Amygdala (tissue), 56 donors: ENCODE measurements at places on chromosomes 7 and 10.

GRCh38 chr10:28564905-28565304 lies 32.0 kb downstream of the WAC start:
- DNase-seq, result no peak

- DNase-seq, result no peak
Observed at GRCh38 chr10:18822156-18822555, 162.9 kb downstream of the ARL5B start.

DNA sequence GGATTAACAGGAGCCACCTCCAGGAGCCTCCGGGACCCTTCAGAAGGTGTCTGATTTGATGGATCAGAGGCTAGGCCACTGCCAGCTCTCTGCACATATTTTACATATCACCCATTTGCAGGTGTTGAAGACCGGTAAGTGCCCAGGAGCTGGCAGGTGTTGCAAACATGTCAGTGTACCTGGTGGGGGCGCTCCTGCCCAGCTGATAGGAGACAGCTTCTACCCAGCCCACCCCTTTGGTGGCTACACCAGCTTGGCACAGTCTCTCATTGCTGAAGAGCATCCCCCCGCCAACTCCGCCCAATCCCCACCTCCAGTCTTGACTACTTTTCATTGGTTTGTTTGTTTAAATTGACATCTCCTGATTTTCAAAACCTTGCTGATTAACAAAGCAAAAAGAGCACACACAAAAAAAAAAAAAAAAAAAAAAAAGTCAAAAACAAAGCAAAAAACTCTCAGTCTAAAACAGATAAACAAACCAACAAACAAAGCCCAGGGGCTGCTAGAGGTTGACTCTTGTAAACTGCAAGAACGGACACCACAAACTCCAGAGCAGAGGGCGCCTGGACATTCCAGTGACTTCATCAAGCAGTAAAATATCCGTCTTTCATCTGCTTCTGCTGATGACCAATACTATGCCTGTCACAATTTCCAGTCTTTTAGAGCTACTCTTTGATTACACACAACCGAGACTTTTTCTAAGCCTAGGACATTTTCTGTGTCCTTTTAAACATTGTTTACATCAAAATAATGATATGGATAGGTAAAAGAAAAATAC lies 275.3 kb downstream of the NRG3 start:
- peak; percentile 31 for DNase-seq

GRCh38 chr10:6416892-6417512 lies 163.1 kb downstream of the PRKCQ start:
- DNase-seq, result no peak

DNA sequence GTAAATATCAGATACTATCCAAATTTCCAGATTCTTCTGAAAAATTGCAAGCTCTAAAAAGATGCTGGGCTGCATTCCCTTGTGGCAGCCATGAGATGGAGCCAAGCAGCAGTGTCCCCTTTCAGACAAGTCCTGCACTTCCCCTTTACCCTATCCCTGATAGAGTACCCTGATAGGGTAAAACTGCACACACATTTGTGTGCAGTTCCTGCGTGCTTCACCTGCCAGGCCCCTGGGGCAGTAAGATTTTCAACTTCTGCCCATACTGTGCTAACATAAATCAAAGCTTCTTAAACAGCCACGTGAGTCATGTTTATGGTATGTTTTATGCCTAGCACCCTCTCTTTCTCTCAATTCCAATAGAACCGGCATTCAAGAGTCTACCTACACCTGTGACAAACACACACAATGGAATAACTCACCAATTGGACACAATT lies 52.2 kb downstream of the IFIT5 start:
- no peak for DNase-seq

DNA sequence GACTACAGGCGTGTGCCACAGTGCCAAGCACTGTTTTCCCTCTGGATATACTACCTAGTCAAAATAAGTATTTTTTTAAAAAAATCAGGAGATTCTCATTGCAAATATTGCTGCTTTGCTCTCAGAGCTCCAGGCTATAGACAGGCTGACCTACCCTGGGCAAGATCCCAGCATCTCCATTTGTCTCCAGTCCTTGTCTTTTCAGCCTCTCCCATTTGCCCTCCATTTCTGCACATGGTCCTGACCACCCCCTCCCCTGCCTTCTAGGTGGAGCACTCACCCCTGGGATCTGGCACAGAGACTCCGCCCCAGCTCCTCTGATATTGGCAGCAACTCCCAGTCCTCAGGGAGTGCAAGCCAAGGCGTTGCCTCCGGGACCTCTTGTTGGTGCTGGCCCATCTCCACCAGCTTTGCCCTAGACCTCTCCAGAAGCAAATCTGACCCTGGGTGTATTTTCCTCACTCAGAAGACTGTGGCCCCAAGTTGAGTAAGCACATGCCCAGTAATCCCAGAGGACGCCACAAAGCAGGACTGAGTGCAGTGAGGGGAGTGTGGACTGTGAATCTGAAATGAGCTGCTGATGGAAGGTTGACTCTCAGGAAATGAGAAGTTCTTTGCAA lies 120.6 kb downstream of the MTPAP start:
- DNase-seq, result no peak

DNA sequence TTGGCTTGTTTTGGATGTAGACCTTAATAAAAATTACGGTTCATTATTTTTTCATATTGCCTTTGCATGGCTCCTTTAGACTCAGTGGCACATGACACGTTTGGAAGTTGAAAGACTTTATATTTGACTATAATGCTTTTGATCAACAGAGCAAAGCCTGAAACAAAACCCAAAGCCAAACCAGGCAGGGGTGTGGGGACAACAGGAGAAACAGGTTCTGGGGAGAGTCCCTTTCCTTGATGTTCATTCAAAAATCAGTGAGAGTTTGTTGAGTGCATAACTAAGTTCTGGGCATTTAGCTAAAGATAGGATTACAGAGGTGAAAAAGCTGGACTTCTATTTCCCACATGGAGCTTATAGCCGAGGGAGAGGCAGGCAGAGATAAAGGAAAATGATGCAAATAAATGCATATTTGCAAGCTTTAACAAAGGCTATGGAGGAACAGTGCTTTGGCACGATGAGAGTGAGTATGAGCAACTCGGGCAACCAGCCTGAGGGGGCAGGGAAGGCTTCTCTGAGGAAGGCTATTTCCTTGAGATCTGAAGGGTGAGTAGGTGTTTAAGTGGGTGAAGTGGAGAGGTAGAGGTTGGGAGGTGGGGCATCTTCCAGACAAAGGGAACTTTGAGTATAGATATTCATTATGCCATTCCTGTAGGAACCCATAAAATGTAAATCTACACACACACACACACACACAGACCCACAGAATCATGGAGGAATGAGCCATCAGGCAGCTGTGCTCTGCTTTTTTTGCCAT lies 34.5 kb upstream of the PDZD8 start:
- no peak for DNase-seq

DNA sequence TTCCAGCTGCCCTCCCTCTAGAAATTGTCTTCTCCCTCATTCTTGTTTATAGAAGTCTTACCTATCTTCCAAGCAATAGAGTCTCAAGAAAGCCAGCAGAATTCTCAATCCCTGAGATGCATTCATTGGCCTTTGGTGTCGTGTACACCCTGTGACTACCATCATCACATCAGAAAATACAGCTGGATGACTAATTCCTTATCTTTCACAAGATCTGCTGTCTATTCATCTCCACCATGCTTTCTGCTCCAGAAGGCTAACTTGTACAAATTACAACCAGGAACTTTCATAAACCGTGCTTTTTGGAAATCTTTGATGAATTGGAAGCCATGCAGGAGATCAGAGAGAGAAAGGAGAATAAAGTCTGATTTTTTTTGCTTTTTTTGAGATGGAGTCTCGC lies 1062.9 kb upstream of the GHITM start:
- DNase-seq, result no peak

GRCh38 chr10:120415709-120416330 lies 41.2 kb upstream of the PLPP4 start:
- DNase-seq, result no peak

DNA sequence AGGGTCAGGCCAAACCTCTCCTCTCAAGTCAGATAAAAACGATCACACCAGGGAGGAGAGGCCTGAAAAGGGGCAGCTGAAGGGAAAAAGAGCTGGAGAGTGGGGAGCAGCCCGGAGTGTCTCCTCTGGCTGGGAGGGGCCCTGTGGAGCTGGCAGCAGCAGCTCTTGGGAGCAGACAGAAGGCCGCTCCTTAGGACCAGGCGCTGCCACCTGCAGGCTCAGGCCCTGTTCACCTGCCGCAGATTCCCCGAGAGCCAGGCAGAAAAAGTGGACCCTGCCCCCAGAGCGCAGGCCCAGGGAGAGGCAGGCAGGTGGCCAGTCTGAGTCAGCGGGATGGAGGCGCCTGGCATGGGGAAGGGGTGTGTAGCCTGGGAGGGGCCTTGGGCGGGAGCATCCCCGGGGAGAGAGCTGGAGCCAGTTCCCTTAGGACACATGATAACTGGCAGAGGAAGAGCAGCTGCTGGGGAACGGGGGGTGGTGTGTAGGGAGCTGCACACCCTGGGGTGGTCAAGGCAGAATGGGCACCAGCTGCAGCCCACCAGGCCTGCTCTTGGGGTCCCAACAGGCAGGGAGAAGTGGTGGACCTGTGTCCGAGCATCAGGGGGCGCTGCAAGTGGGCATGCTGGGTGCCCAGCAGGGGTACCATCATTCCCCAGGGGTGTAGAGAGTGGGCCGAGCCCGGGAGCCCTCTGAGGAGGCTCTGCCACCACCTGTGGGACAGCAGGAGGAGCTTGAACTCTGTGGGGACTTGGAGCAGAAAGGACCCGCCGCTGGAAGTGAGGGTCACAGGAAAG lies 177.2 kb upstream of the RHEB start:
- no peak for DNase-seq

- no peak for DNase-seq
Observed at GRCh38 chr7:117041007-117041406, 87.7 kb downstream of the ST7 start.

DNA sequence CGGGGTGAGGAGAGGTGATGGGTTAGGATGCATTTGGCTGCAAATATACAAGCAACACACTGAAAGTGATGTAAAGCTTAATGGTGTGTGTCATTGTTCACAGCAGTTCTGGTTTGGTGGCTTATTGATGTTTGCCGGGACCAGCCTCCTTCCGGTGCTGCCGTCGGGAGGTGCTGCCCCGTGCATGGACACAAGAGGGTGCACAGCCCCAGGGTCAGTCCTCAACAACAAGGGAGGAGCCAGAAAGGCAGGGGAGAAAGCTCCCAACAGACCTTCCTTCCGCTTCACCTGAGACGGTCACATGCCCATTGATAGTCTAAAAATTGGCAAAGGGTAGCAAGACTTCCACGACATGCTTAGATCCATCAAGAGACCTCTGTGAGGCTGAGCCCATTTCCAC lies 9.5 kb downstream of the RNF32 start:
- DNase-seq, result no peak

- DNase-seq, result no peak
Observed at GRCh38 chr7:76396864-76397263, 12.6 kb downstream of the SSC4D start.

DNA sequence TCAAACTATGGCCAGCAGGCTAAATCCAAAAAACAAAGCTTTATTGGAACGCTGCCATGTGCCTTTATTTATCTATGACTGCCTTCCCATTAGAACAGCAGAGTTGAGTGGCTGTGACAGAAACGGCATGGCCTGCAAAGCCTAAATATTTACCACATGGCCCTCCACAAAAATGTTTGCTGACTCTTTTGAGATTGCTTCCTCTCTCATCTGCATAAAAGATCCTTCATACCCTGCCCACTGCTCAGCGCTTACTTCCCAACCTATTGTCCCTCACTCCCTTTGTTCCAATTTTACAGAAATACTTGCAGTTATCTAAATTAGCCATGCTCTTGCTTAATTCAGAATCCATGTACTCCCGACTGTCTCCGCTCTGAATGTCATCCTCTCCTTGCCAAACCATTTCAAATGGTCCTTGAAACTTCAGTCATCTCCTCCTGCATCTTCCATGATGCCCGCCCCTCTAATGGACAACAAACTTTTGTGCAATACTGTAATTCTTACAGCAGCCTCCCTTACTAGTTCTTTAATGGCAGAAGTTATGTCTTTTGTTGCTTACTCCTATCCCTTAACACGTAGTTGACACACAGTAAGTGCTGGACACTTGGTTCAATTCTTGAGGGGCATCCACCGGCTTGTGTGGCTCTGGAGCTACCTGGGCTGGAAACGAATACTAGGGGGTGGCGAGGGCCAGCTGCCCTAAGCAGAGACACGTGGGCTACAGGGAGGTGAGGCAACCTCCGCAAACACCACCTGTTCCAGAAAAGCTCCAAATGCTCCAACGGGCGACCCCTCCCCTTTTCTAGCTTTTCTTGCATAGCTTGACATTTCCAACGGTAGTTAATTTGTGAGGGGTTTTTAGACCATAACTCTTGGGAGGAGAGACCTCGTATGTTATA lies 832 bp downstream of the XRCC2 start:
- no peak for DNase-seq

- no peak for DNase-seq
Observed at GRCh38 chr7:111255576-111255975, 164.6 kb downstream of the LRRN3 start.

DNA sequence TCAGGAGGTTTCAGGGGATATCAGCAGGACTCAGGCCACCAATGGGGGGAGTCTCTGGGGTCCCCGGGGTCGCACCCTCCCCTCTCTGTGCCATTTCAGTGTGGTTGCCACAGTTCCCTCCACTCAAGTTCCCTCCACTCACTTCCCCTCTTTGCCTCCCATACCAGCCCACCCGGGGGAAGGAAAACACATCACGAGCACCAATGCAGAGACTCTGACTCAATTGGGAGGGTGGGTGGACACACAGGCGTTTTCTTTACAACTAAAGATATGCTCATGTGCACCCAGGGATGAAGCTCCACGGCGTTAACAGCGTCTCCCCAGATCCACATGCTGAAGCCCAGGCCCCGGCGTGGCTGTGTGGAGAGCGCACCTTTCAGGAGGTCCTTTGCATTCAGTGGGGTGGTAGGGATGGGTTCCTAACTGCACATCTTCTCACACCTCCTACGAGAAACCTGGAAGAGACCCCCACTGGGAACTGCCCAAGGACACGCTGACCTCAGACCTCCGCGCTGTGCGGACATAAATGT lies 254.1 kb downstream of the ZMYND11 start:
- no peak for DNase-seq

DNA sequence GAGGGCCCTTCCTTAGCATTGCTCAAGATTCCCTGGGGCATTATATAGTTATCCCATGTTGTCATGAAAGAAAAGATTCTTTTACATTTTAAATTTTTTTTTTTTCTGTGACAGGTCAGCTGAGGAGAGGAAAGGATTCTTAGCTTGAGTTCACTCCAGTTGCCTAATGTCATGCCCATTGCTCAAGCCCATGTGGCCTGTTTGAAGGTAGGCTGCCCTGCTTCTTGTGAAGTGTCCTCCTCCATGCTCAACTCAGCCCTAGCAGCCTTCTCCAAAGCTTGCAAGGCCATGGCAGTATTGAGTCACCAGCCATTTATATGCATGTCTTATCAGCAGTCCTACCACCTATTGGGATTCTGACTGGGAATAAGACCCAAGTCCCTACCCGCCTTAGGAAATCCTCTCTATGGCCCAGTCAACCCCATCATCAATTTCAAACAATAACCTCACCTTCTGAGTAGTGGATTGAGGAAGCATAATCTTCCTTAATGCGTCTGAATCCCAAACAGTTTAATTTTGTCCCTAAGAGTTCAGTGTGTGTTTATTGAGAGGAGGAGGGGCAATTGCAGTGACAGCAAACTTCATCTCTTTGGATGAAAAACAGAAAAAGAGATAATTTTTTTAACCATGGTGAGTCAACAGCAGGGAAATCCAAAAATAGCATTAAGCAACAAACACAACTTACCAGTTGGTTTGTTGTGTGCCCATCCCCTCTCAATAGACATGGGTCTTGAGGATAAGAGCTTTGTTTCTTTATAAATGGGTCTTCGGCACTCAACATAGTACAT lies 38.6 kb upstream of the WASL start:
- no peak for DNase-seq
